ENCODE measurements at places on chromosomes 11 and 22.

- peak; percentile 53 for DNase-seq
These were observed 849 bp upstream of the APOBEC3B start for GRCh38 chr22:38981005-38981991.

GRCh38 chr22:17232406-17232805, 13.2 kb upstream of the ADA2 start:
- DNase-seq, result no peak

DNA sequence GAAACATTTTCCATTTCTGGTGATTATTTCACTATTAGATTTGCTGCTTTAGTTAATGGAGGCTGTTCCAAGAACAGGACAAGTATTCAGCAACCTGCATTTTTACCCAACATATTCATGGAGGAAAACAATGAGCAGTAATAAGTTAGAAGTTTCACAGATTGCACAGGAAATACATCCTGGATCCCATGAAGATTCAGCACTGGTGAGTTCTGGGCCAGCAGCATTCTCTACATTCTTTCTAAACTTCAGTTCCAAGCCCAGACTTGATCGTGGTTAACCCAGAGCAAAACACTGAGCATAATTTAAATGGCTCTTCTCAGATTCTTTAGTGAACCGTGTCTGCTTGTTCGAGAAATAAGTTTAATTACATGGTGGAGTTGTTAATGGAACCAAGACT, 3.8 kb downstream of the FJX1 start:
- DNase-seq, result peak; percentile 59

DNA sequence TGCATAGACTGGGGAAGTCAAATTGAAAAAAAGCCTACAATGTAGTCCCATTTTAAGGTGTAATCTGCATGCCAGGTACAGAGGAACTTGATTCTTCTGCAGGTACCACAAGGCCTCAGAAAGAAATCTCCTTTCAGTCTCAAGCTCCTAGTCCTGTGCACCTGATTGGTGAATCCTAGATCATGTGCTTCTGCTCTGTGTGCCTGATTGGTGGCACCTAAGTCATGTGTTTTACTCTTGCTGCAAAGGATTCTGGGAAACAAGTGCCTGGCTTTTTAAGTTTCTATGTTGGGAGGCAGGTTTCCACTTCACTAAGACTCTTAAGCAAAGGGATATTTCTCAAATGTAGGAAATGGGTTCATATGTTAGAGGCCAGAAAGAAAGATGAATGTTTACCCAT, 29.1 kb downstream of the INSC start:
- no peak for DNase-seq

GRCh38 chr11:58446294-58446693, 4.3 kb upstream of the OR5B12 start:
- DNase-seq, result no peak

- no peak for DNase-seq
These were observed 122.4 kb downstream of the ETS1 start for GRCh38 chr11:128464878-128465450.

DNA sequence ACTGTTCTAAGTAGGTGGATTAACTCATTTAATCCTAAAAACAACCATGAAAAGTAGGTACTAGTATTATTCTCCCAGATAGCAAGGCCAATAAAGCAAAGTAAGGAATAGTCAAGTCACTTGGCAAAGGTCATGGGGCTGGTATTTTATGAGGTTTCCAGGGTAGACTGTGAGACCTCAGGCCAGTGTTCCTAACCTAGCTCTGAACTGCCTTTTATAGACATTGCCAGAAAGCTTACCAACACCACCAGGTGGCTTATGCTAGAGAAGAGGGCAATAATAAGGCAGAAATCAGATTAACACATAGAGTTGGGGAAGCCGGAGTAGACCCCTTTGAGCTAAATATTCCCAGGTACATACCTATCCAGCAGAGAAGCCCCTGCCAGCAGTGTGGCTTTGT, 490.9 kb upstream of the TENM4 start:
- DNase-seq, result no peak

- DNase-seq, result no peak
These were observed 65.7 kb downstream of the SGSM1 start for GRCh38 chr22:24871611-24872205.

GRCh38 chr11:109858152-109858551, 235.0 kb upstream of the ZC3H12C start:
- no peak for DNase-seq

DNA sequence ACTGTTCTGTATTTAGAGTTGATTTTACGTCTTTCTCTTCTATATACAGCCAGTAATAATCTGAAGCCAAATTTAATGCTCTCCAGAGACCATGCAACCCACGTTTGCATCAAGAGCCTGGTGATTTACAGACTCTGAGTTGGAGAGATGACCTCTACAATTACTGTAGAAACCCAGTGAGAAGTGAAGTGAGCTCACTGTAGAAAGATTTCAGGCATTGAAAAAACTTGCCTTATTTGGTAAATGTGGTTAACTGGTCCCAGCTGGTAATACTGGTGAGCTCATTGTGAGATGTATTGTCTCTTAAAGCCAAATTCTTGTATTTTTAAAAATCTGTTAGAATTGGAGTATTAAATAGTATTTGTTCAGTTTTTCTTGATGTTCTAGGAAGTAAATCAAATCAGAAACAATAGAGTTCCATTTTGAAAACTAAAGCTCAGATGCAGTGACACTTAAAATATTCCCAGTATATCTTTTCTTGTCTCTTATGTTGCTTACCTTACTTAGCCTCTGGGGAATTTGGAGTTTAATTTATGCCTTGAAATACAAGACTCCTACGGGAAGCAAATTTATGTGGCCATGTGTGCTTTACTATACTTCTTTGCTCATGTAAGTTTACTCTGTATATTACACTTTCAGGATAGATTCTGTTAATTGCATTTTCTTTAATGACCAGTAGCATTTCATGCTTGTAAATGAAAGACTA, 189.9 kb downstream of the ARHGAP42 start:
- no peak for DNase-seq

- DNase-seq, result no peak
These were observed 4.6 kb upstream of the CCDC188 start for GRCh38 chr22:20155330-20156041.

DNA sequence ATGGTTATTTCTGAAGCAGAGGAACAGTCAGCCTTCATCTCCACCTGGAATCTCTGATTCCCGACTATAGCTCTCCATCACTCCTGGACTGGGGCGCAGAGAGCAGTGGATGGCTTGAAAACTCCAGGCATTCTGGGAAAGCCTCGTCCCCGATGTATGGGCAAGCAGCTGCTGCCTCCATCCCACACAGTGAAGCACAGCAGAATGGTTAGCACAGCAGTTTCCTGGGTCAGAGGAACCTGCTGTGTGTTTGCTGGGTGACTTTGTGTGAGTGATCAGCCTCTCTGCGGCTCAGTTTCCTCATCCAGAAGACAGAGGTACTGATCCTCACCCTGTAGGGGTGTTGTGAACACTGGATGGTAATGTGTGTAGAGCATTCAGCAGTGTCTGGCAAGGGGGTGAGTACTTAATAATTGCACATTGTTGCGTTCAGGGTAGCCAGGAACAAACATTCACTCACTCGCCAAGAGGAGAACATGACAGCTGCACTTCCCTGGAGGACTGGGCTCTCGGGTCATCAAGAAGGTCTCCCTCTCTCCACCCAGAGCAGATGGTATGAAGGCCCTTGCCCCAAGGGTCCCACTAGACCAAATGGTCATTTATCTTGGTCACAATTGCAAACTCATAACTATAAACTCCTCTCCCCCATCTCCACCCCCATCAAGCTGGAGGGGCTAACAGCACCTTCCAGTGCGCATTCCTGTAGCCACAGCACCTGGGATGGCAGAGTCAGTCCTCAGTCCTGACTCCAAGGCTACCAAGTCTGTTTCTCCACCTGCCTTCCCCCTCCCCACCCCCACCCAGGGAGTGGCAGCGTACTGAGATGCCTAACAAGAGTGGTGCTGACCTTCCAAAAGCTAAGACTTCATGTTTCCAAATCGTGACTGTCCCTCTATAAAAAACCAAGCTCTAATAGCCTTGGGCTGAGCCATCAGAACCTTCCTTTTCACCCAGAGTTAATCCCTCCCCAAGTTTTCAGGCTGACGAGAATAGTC, 1.5 kb upstream of the CHST1 start:
- DNase-seq, result no peak

- no peak for DNase-seq
These were observed 44.4 kb upstream of the CLMP start for GRCh38 chr11:123239191-123240150.

GRCh38 chr22:39175353-39176142, 23.1 kb upstream of the CBX7 start:
- no peak for DNase-seq

- no peak for DNase-seq
These were observed 1850.2 kb upstream of the RAG2 start for GRCh38 chr11:38448284-38448683.

DNA sequence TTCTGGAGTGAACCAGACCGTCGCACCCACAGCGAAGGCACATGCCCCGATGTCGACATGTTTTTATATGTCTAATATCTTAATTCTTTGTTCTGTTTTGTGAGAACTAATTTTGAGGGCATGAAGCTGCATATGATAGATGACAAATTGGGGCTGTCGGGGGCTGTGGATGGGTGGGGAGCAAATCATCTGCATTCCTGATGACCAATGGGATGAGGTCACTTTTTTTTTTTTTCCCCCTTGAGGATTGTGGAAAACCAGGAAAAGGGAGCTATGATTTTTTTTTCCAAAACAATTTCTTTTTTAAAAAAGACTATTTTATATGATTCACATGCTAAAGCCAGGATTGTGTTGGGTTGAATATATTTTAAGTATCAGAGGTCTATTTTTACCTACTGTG, 49.2 kb upstream of the OR4B1 start:
- DNase-seq, result no peak

DNA sequence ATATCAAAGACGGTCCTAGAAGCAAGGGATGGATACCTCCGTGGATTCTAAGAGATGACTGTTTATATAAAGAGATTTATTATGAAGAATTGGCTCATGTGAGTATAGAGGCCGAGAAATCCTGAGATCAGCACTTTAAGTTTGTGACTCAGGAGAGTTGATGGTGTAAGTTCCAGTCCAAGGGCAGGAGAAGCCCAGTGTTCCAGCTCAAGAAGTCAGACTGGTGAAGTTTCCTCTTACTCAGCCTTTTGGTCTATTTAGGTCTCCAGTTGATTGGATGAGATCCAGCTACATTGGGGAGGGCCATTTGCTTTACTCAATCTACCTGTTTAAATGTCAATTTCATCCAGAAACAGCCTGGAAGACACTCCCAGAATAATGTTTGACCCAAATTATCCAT, 45.1 kb downstream of the TSPAN18 start:
- DNase-seq, result no peak

- DNase-seq, result no peak
These were observed 122.7 kb downstream of the FCHSD2 start for GRCh38 chr11:73019449-73019848.

DNA sequence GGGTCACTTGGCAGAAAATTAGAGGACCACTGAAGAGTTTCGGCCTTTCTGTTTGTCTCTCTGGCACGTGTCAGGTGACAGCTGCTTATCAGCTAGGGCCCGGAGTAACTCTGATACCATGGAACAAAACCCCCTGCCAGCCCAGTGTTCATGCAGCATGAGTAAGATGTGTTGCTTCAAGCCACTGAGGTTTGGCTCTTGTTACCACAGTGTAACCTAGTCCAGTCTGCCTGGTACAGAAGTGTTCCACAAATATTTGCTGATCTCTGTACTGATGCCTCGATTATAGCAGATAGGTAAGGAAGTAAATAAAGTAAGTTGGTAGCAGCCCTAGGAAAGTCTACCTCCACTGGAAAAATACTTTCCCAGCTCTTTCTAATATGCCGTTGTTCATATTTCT, 20.5 kb upstream of the ETS1 start:
- no peak for DNase-seq

DNA sequence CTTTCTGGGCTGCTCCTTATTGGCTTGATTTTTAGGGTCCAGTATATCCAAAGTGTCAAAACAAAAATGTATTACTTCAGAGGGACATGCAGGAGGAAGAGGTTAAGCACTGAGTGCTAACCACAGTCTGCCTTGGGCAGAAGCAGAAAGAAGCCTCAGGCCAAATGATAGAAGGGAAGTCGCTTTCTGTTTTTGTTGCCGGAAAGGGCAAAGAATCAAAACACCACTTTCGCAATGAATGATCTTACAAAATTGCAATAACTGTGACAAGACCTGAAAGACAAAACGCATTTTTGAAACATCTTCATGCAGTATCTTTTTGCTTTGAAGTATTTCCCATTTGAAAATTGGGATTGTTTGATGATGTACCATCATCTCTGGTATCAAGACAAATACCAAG, 70.1 kb upstream of the PICALM start:
- DNase-seq, result no peak

DNA sequence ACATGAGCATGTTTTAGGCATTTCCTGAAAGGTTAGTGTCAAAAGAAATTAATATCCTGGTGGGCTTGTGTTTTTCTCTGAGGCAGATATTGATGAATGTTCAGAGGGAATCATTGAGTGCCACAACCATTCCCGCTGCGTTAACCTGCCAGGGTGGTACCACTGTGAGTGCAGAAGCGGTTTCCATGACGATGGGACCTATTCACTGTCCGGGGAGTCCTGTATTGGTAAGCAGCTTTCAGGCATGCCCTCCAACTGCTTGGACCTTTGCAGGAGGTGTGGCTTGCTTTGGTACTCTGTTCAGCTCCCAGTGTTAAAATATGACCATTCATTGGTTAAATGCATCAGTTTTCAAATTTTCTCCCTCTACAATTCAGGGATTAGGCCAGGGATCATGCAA, 658.6 kb upstream of the ANO5 start:
- no peak for DNase-seq

DNA sequence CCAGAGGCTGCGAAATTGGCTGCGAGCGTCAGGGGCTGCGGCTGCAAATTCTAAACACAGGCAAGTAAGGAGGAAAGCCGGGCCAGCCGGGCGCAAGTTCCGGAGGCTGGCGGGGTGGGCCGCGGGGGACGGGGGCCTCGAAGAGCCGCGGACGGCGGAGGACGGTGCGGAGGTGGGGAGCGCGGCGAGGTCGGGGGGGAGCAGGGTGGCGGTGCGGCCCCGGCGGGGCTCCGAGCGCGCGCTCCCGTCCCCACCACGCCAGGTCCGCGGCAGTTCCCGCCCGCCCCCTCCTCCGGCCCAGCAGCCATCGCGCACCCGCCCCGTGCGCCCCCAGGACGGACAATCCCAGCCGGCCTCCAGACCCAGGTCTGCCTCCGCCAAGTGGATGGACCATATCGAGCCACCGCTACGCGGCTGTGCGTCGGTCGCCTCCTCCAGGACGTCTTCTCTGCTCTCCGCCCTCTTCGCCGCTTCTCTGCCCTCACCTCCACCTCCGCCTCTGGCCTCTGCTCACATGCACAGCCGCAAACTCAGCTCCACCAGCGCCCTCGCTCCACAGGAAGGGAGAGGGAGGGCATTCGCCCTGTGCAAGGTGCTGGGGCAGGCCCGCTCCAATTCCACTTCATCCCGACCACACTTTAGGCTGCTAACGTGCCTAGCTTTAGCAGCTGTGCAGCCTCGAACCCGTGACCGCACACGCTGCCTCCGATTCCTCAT, 7.2 kb downstream of the ELFN2 start:
- DNase-seq, result peak; percentile 62
